ENCODE measurements at places on chromosomes 5 and 9.

DNA sequence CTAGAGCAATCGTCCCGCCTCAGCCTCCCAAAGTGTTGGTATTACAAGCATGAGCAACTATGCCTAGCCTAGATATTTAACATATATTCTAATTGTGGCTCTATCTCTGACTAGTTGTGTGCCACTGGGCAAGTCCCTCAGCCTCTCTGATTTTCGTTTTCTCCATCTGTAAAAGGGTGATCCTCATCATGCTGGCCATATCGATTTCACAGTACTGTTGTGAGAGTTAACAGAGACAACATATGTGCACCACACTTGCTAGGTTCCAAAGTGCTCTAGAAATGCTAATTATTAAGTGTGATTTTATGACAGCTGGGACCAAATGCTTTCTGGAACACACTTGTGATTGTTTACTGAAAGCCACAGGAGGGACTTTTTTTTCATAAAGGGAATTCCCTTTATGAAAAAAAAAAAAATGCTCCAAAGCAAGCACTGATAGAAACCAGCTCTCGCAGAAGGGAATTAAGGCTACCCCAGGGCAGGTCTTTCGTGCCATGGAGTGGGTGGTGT, 78.5 kb upstream of the EPB41L4B start:
- no peak for DNase-seq

DNA sequence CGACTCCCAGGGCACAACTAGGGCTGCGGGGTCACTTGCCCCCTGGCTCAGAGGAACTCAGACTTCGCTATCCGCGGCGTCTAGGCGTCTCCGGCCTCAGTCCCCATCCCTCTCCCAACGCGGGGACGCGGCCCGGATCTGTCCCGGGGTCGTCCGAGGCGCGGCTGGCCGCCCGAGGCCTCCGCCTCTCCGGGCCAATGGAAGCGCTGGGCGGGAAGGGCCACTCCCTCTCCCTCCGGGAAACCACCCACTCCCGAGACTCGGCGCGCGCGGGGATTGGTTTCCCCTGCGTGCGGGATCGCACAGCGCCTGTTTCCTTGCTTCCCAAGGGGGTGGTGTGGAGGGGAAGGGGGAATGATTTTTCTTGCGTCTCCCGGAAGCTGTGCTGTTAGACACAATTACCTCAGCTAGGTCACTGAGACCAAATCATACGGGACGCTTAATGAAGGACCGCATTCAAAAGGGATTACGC, 38.3 kb downstream of the NR2F1 start:
- DNase-seq, result peak; percentile 25

GRCh38 chr5:55188656-55189540, 15.9 kb upstream of the CDC20B start:
- DNase-seq, result no peak

- DNase-seq, result peak; percentile 20
Observed at GRCh38 chr9:26723486-26723885, 169.1 kb downstream of the CAAP1 start.

- peak; percentile 12 for DNase-seq
Observed at GRCh38 chr5:76855961-76856360, 6.1 kb downstream of the S100Z start.

GRCh38 chr9:123115146-123115913, 81.9 kb downstream of the GPR21 start:
- DNase-seq, result no peak

DNA sequence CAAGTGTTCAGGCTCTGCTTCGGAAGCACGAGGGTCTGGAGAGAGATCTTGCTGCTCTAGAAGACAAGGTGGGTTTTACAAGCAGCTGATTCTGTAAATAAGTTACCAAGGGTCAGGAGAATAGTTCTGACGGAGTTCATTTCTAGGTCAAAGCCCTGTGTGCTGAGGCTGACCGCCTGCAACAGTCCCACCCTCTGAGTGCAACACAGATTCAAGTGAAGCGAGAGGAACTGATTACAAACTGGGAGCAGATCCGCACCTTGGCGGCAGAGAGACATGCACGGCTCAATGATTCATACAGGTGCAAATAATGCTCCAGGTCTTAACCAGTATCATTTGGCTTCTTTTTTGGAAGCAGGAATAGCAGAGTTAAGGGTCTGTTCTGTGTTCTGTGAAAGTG, 24.8 kb downstream of the SPTAN1 start:
- DNase-seq, result no peak

- no peak for DNase-seq
Observed at GRCh38 chr9:129507805-129508204, 113.1 kb downstream of the C9orf50 start.

DNA sequence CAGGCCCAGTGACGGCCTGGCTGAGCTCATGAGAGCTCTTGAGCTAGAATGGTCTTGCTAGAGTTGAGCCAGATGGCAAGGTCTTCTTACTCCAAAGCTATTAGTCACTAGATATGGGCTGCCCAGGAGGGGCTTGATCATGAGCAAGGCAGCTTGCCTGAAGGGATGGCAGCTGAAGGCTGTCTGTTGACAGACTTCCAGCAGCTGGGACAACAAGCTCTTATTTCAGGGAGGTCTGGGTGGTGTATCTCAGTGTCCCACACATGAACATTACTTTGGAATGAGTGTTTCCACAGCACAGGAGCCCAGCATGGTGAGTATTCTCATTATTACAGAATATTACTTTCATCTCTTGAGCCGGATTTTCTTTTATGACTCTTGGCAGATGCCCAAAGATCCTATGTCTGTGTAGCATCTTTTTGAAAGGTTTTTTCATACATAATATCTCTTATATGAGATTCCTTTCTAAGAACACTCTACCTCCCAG, 414.1 kb downstream of the ARHGEF28 start:
- DNase-seq, result no peak

GRCh38 chr9:12760758-12761157, 14.1 kb upstream of the LURAP1L start:
- DNase-seq, result no peak

- no peak for DNase-seq
Observed at GRCh38 chr5:9381464-9381863, 164.4 kb downstream of the SEMA5A start.

DNA sequence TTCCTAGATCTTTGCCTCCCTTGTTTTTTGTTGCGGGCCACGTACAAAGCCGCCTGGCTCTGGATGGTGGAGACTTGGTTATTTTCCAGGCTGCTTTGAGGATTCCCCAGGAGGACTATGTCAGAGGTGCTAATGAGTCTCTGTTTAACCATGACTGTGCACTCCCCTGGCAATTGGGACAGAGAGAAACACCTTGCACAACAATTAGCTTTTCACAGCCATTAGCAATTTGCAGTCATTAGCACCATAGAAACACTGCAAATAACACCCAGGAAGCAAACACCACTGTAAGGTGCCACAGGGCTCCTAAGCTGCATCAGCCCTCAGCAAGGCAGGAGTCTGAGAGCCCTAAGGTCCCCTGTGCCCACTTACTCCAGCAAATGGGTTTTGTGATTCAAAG, 201.0 kb upstream of the VLDLR start:
- DNase-seq, result no peak

DNA sequence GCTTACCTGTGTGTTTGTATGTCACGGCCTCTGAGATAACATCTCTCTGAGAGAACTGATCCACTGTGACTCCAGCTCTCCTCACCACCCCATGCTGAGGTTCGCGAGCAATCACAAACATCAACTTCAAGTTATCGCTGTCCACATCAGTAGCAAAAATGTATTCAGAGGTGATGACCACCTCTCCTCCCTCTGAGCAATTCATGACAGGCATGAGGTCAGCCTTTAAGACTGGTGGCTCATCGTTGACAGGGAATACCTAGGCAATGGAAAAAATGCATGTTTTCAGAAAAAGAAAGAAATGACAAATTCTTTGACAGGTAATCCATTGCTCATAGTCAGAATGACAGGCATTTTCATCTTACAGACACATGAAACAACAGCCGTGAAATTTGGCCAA, 90.3 kb upstream of the CER1 start:
- no peak for DNase-seq
